ENCODE measurements at places on chromosomes 5 and 9.

DNA sequence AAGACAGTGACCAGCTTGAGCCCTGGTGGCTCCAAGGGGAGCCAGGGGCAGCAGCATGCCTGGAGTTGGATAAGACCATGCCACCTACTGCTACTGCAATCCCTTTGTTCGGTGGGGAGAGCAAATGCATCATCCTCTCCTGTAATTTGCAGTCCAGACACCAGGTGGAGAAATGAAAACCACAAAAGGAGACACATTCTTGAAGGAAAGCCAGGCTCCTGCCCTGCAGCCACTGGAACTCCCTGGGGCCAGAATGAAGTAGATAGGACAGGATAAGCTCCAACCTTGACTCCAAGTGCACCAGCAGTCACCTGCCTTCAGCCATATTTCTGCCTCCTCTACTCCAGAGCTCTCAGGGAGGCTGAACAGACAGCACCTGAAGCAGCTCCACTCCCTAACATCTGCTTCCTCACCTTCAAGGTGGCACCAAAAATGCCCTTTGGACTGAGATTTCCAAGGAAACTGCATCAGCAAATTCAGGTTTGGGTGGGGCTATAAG is 65.1 kb upstream of the IQGAP2 start:
- no peak for DNase-seq

GRCh38 chr9:35731415-35732184 is 395 bp downstream of the TLN1 start:
- DNase-seq, result no peak

GRCh38 chr5:138541511-138542179 is 1.4 kb downstream of the ETF1 start:
- DNase-seq, result no peak

DNA sequence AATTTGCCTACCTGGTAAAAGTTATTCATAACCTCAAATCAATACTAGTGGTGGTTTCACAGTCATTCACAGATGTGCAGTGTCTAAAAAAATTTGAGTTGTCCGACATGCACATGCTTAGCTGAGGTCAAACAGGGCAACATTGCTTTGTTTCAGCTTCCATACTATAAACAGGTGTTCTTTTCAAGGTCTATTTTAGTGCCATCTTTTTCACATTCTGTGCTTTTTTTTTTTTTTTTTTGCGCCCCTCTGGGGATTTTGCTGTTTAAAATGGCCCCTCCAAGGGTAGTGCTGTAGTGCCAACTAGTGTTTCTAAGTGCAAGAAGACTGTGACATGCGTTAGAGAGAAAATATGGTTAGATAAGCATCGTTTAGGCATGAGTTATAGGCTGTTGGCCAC is 14.5 kb downstream of the PHAX start:
- no peak for DNase-seq

GRCh38 chr9:79646096-79646495 is 74.3 kb downstream of the TLE4 start:
- DNase-seq, result no peak

GRCh38 chr9:95726756-95727155 is 148.7 kb upstream of the ERCC6L2 start:
- DNase-seq, result no peak
